ENCODE measurements at places on chromosomes 13 and 19.

GRCh38 chr19:49580264-49581006, at the start of gene NOSIP:
Gene NOSIP, minus strand, starts transcription at chr19:49580556. Its CDS starts 19,865 bp downstream, at chr19:49560691.
- DNase-seq = peak; percentile 95

DNA sequence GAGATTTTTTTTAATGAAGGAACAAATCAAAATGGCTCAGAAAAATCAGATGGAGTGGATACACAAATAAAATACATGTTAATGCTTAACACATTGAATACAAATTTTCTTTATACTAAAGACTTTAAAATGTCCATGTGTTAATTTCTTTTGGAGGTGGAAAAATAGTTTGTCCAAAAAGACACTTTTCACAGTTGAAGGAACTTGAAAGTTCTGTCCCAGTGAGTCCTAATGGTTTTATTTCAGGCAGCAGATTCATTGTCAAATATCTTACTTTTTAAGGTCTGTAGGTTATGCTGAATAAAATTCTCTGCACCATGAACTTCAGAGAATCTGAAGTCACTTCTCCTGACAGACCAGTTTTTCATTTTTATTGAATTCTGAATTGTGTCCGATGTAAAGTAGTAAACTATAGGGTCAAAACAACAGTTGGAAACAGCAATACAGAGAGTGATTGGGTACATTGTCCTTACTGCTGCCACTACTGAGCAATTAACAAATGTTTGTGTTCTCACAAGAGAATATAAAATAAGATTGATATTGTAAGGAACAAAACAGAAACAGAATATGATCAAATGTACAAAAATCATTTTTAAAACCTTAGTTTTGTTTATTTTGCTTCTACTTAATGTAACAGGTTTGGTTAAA, 1.6 kb downstream of the LPAR6 start:
- no peak for DNase-seq

- no peak for DNase-seq
These were observed 21.4 kb downstream of the ZNF44 start for GRCh38 chr19:12272980-12273901.

DNA sequence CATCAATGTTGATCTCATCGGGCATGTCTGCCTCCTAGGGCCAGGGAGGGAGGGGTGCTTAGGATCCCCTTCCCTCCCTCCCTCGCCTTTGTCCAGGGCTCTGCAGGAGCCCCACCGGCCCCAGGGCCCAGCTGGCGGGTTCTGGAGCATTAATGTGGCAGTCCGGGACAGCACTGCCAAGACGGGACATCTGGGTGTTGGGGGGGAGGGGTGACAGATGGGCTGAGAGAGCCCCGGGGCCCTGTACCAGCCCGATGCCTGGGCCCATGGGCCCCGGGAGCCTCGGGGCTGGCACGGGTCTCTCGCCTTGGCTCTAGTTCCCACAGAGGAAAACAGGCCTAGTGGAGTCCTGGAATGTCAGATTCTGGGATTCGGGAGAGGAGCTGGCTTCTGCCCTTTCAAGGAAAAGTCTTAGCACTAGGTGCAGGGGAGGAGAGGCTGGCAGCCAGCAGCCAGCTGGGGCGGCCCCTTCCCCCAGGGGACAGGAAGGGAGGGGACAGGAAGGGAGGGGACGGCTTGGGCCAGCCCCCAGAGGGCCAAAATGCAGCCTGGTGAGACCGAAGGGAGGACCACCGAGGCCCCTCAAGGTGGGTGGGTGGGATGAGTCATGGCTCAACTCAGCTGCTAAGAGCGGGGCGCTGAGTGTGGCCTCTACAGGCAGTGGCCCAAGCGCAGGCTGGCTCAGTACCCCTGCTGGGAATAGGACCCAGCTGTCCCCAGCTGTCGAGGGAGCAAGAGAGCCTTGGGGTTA, 3.1 kb downstream of the PPP1R14A start:
- no peak for DNase-seq

- peak; percentile 44 for DNase-seq
These were observed 12.0 kb downstream of the KHSRP start for GRCh38 chr19:6412447-6413091.

DNA sequence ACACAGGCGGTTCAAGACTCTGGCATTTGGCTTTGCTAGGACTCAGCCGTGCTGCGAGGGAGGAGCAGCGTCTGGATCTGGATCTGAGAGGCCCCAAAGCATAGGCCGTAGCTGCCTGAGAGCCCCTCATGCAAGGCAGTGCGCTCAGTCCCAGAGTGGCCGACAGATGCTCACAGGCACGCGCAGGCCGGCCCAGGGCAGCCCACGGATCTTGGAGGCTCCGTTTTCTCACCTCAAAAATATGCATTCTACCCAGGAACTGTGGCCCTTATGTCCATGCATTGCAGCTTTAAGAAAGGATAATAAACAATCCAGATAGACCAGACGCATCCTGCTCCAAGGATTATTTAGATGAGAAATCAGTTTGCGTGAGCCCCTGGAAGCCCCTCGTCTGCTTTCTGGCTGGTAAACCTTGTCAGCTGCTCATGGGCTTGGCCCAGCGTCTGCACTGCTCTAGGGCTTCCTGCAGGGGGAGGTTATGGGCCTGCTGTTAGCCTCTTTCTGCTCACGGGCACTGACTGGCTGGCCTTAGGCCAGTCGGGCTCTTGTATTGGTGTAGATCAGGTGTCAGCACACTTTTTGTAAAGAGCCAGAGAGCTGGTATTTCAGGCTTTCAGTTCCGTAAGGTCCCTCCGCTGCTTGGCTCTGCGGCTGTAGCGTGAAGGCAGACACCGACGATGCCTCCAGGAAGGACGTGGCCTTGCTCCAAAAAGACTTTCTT, 24.2 kb downstream of the TEX29 start:
- no peak for DNase-seq

DNA sequence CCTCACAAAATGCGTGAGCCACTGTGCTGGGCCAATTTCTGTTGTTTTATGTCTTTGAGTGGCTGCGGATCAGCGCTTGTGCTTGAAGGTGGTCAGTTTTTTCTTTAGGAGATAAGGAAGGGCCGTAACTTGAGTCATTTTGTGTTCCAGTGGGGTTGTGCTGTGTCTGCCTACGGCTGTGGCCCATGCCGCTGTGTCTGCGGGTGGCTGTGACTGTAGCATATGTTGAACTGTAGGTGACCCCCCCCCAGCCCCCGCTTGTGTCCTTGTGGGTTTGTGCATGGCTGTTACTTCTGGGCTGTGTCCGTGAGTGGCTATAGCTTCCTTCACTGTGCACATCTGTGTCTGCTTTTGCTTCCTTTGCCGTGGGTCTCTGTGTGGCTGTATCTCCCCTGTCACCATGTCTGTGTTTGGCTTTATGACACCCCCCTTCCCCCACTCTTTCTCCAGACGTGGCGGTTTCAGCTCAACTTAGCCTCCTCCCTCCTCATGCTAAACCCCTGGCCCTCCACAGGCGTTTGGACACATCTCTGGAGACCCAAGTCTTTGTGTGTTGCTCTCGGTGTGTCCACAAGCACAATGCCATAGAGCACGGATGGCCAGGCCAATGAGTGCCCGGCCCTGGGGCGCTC, 675 bp downstream of the PPP1R14A start:
- no peak for DNase-seq

DNA sequence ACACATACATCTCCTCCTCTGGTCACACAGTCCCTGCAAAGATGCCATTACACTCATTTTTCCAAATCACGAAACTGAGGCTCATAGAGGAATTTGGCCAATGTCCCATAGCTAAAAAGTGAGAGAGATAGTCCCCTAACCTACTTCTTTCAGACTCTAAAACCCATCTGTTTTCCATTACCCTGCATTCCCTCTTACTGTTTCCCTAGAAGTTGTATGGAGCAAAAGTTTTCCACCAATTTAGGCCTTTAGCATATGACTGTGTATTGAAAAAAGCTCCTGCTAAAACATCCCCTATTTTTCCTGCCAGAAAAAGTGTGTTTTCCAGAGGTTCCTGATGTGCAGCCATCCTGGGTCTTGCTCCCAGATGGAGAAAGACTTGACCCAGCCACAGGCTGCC, 16.3 kb downstream of the SERP2 start:
- DNase-seq = no peak

- DNase-seq = no peak
These were observed 8.2 kb upstream of the PARP4 start for GRCh38 chr13:24520733-24521132.
